Esophagus squamous epithelium (tissue), 5 donors: ENCODE measurements at places on chromosomes 5 and 9.

DNA sequence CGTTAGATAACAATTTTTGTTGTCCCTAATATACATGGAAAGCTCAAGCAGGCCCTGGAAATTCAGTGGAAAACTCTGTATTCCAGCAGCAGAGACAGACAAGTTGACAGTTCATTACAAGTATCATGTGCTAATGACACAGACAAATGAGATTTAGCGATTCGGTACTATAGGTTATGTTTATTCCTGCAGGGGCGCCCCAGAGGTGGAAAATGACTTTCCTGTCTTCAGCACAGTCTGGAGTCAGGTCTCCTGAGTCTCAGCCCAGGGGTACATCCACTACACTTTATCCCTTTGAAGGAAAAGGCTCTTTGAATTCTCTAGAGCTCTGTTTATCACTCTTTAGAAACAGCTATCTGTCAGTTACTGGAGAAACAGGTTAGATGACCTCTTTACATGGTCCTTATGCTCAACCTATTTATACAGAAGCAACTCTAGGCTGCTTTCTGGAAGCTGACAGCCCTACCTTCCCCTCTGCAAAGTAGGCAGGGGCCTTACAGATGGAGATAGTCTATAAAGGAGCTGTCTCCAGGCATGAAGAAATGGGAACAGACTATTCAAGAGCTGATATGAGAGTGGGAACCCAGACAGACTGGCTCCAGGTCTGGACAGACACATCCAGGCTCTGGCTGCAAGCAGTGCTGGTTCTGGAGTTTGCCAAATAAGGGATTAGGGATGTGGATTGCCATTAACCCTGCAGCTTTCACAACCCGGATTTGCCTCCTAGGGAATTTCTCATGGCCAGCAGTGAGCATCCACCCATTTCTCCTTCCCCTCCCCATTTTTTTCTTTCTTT, 7.2 kb upstream of the SLC31A2 start:
- no peak for DNase-seq

DNA sequence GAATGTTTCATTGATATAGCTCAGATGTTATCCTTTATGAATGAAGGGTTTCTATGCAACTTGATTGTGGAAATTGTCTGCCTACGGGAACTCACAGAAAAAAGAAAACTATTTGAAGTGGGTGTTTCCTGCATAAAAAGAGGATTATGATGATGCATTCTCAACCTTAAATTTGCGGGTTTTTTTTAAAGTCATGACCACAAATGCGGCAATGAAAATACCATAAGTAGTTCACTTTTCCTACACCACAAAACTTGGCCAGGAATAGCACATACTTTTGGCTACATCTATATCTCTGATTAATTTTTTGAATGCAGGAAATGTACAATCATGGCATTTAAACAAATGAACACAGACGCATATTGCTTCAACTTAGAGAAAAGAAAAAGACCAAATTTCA, 754.7 kb downstream of the DTWD2 start:
- DNase-seq, result no peak

DNA sequence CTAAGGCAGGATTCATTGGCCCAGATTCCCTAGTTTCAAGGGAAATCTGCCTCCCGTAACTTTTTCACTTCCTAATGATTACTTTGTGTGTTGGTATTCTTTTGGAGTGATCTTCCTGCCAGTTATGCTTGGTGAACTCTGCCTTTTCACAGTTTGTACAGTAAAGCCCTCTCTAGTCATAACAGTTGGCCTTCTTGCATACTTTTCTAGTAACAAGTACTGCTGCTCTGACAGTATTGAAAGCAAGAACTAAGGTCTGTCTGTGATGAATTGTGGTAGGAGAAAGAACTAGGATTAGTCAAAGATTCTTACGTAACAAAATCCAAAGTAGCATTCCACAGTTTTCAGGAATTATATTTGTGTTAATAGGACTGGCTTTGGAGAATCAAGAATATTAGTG, 1457.2 kb upstream of the WWC1 start:
- no peak for DNase-seq

DNA sequence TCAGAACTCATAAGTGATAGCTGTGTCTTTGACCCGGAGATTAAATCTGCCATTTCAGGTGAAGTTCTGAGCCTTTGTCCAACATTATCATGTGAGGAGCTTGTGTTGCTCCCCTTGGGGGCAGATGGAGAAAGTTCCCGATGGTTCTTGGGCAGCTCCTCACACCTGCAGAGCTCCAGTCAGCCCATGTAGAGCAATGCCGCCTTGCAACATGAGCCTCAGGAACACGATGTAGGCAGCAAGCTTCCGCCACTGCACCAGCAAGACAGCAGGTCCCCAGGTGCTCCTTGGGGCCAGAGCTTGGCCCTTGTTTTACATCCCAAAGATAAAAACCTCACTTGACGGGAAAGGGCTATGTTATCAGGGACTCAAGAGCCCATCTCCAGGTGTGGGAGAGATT, 292.7 kb downstream of the IRX1 start:
- no peak for DNase-seq

DNA sequence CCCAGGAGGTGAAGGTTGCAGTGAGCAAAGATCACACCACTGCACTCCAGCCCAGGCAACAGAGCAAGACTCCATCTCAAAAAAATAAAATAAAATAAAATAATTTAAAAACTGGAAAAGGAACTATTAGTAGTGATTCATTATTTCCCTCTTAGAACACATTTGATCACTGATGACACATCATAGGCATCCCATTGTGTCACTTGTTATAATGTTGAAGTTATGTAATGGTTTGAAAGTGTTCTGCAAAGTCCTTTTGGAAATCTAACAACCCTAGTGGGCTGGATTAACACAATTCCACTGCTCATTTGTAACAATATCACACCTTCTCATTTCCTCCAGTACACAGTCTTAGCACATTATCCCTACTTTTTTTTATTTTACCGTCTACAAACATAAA, 81.8 kb upstream of the LMNB1 start:
- no peak for DNase-seq

- DNase-seq, result no peak
Observed at GRCh38 chr5:133520062-133520461, 92.3 kb downstream of the FSTL4 start.

DNA sequence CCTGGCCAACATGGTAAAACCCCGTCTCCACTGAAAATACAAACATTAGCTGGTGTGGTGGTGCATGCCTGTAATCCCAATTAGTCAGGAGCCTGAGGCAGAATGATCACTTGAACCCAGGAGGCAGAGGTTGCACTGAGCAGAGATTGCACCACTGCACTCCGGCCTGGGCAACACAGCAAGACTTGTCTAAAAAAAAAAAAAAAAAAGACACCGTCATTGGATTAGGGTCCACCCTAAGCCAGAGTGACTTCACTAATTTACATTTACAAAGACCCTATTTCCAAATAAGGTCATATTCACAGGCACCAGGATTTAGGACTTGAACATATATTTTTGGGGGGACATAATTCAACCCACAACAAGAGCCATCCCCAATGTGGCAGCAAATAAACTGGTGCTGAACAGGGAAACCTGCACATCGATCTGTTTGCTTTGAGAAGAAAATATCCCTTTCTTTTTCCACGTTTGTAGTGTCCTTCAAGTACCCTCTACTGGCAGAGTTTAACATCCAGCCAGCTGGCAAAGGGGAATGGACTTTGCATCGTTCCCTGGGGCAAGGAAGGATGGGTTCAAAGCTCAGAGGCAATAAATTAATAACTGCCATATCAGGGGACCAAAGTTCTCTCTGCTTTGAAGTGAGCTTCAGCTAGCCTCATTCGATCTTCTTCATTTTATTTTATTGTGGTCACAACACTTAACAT, 3.7 kb upstream of the DNAJC25 start:
- DNase-seq, result no peak

- DNase-seq, result no peak
Observed at GRCh38 chr5:97986069-97986468, 787.4 kb upstream of the RGMB start.

DNA sequence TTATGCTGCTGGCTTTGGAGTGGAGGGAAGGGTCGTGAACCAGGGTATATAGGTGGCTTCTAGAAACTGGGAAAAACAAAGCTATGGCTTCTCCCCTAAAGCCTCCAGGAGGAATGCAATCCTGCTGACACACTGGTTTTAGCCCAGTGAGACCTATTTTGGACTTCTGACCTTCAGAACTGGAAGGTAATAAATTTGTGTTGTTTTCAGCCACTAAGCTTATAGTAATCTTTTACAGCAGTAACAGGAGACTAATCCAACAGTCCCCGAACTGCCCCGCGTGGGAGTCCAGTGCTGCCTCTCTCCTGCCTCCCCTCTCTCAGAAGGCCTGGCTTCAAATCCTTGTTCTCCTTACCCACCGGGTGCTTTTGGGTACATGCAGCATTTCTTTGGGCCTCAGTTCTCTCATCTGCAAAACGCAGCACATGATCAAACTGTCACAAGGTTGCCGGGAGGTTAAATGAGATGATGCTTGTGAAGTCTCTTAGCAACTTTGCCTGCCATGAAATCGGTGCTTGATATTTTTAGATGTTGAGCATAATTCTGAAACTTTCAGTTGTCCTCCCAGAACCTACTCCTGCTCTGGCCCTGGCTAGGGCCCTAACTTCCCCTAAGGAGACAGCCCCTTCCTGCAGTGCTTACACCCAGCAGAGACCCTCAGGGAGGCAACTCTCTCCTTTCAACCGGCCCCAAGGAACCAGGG, 127.3 kb upstream of the BOD1 start:
- no peak for DNase-seq

DNA sequence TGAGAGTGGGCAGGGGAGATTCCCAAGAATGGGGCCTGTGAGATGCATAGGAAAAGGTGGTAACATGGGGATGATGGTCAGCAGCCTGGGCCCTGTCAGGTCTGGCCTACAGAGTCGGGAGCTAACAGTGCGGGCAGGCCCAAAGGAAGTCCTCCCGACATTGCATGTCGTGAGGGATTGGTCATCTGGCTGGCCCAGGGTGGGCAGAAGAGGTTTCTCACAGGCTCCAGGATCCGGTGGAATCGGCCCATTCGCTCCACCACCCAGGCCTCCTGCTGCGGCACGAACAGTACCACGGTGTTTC, 514 bp downstream of the STOML2 start:
- DNase-seq, result no peak

GRCh38 chr5:149597618-149598017, 16.3 kb downstream of the ARHGEF37 start:
- DNase-seq, result no peak

DNA sequence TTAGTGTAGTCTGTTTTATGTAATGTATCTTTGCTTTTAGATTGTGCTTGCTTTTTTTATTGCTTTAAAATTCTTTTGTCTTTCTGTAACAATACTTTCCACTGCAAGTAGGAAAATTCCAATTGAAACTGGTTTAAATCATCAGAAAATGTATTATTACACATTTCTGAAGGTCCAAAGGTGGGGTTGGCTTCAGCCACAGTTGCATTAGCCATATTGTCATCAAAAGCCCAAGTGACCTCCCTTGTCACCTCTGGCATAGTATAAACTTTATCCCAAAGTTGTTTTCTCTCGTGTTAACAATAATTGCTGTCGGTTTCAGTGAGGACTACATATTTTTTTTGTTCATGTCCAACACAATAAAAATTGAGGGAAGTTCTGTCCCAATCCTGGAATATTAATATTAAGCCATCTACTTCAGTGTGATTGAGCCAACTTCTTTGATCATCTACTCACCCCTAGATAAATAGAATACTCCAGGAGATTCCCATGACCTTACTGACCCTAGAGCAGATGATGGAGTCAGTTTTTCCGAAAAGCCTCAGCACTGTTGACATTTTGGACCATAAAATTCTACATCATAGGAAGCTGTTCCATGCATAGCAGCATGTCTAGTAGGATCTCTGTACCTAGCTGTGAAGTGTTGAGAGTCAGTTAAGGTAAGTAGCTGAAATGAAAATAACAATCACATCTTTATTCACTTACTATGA, 52.4 kb upstream of the MACIR start:
- no peak for DNase-seq

GRCh38 chr5:31049461-31049860, 144.0 kb upstream of the CDH6 start:
- DNase-seq, result no peak

DNA sequence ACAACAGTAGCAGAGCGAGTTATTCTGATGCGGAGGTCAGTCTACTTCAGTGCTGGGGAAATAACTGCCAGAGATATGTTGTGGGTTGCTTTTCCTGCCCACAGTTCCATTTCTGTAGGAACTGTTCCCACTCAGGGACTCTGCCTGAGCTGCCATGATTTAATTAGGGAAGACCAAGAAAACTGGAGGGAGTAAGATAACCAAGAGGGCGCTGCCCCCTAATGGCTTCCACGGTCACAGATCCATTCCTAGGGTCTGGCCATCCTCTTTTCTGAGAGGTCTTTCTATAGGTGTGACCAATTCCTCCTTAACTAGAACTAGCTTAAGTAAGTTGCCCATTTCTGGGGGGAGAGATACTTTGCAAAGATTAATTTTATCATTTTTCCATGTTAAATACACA, 125.9 kb downstream of the APBA1 start:
- DNase-seq, result no peak

- DNase-seq, result no peak
Observed at GRCh38 chr9:138096519-138096845, 218.9 kb downstream of the CACNA1B start.

DNA sequence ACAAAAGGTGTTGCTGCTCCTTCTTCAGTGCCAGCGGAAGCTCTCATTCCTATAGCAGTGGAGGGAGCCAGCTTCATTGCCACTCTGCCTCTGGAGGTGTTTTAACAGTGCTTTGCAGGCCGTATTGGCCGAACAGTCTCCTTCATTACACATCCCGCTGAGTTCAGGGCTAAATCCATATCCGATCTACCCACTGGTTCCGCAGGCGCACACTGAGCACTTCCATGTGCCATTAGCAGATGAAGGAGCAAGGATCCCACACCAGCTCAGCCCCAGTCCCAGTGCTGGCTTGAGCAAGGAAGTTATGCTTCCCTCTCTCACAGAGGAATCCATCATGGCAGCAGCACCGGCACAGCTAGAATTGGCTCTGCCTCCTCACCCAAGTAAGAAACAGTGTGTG, 121.2 kb upstream of the IRX2 start:
- DNase-seq, result no peak

DNA sequence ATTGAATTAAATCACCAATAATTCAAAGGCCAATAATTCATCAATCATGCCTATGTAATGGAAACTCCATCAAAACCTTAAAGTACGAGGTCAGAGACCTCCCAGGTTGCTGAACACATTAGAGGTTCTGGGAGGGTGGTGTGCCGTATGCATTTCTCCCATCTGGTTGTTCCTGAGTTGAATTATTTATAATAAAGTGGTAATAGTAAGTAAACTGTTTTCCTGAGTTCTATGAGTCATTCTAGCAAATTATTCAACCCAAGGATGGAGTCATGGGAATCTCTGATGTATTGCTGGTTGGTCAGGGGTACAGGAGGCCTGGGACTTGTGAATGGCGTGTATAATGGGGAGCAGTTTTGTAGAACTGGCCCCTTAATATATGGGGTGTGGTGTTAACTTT, 191.7 kb downstream of the CARTPT start:
- no peak for DNase-seq

DNA sequence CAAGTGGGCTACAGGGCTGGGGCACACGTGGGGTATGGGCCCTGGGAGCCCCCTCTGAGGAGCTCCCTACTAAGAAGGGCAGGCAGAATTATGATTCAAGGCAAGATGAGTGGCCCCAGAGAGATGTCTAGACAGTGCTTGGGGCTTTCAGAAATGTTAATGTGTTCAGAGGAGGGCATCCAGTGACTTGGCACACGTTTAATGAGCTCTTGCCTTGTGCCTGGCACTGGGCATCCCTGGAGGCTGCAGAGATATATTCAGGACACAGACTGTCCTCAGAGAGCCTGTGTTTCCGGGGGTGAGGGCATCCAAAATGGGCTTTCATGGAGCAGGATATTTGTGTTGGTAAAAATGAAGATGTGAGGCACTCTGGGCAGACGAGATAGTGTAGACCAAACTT, 25.4 kb upstream of the DAB2IP start:
- DNase-seq, result no peak

GRCh38 chr5:138659121-138659520, 83.9 kb upstream of the HSPA9 start:
- no peak for DNase-seq
